ENCODE measurements at places on chromosomes 1 and 21.
A peak's percentile ranks its signal among the peaks of the same experiment; 100 is the strongest.

DNA sequence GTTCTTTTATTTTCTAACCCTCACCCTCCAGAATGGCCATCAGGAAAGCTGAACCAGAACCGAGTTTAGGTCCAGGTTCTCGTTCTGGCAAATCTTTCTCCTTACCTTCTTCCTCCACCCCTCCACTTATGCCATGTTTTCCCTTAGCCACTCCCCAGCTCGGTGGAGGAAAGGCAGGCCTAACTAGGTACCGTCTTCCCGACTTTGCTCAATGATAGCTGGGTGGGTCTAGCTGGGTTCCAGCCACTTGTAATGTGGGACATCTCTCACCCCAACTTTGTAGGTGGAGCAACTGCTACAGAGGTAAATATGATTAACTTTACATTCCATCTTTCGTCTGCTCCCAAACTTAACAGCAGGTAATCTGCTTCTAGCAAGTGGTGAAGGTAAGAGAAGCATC lies 646 bp downstream of the BNIPL start:
- DNase-seq = no peak

DNA sequence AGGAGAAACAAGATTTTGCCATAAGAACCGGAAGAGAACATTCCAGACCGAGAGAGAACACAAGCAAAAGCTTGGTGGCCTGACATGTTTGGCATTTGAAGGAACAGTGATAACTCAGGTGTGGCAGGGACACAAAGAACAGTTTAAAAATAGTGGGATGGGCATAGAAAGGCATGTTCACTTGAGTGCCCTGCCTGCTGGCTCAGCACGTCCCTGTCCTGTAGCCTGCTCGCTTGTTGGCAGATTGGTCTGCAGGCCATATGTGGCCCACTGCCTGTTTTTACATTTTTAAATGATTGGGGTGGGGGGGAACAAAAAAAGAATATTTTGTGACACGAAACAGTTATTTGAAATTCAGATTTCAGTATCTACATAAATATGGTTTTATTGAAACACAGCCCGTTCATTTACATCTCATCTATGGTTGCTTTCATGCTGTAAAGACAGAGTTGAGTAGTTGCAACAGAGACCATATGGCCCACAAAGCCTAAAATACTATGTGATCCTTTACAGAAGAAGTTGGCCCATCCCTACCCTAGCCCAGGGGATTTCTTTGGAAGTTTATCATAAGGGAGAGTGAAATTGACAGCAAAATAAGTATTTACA lies 100.7 kb downstream of the RGL1 start:
- no peak for DNase-seq

GRCh38 chr1:42003433-42003832 lies 84.7 kb upstream of the HIVEP3 start:
- DNase-seq = no peak

- DNase-seq = no peak
Observed at GRCh38 chr21:30979054-30979453, 59.2 kb downstream of the KRTAP19-8 start.

- DNase-seq = no peak
Observed at GRCh38 chr1:23370709-23371584, 1.3 kb upstream of the ZNF436 start.

- no peak for DNase-seq
Observed at GRCh38 chr1:166944186-166944967, 31.0 kb downstream of the ILDR2 start.

- no peak for DNase-seq
Observed at GRCh38 chr1:173864179-173864867, 3.5 kb downstream of the GAS5 start.

DNA sequence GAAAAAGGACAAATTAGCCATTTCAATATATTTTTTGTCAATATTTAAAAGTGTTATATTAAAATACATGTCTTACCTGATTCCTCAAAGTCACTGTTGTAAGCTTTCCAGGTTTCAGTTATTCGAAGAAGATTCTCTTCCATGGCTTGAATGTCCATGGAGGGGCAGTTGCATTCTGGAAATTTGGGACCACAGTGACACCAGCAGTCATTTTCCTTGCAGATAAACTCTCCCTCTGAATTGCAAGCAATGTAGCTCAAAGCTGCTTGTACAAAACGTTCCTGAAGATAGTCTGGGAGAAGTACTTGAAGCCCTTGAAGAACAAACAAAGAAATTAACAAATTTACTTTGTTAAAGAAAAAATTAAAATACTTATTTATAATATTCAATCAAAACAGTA lies 251.7 kb downstream of the BRINP3 start:
- no peak for DNase-seq

DNA sequence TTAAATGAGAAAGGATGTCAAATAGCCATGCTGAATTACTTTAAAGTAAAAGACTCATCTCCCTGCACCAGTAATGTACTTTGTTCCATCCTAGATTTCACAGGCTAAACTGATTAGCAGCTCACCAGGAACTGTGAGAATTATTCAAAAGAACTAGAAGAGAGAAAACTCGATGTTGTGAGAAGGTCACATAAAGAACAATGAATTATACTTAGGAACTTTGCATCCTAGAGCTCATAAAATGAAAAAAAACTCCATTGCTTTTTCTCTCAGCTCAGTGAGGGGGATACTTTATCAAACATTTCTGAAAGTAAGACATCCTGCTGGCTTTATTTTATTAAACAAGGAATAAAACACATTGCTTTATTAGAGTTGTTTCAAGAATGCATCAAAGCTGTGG lies 278.5 kb downstream of the MRPL39 start:
- DNase-seq = no peak

GRCh38 chr1:180080439-180080838 lies 74.2 kb upstream of the QSOX1 start:
- DNase-seq = no peak

DNA sequence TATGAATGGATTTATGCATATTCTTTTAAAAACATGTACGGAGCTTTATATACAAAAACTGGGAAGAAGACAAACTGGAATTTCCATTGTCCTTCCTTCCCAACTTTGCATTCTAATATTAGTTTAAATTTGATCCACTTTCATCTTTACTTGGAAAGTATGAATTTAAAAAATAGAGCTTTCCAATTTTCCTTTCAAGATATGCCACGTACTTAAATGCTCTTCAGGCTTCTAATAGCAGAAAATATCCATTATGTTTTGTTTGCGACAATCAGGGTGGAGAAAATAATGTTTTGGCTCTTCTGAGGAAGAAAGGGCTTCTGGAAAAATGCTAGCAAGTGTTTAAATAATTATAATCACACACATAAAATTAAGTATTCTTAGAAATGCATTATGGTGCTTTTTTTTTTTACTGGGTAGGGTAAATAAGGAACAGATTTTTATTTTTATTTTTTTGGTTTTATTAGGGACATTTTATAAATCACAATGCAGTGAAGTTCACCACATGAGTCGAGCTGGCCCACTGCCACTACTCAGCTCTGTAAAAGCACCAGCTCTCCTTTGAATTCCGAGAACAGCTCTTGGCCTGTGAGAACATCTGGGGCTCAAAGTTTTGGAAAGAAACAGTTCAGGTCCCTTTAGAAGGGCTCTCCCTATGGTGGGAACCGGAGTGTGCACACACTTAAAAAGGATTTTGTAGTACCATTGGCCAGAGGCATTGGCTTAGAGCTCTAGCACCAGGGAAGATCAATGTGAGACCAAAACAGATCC lies 287.4 kb upstream of the LYPLAL1 start:
- DNase-seq = no peak

DNA sequence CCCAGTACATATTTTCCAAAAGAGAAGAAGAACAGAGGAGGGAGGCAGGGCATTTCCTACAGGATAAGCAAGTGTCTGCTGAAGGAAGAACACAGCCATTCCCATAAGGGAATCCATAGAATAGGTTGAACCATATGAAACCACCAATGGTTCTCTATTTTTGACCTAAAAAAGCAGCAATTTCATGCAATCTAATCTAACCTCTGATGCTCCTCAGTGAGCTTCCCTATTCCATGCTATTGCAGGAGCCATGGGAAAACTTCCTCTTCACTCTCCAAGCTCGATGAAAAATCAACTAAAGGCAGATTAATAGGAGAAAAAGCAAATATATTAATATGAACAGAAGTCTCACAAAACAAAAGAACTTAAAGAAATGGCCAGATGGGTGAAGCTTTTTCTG lies 50.5 kb downstream of the SIPA1L2 start:
- DNase-seq = no peak

- no peak for DNase-seq
Observed at GRCh38 chr21:42302076-42302650, 13.0 kb downstream of the TFF3 start.

- no peak for DNase-seq
Observed at GRCh38 chr21:21631961-21632360, 633.8 kb downstream of the NCAM2 start.

- DNase-seq = no peak
Observed at GRCh38 chr21:33228455-33228854, 1.3 kb upstream of the IFNAR2 start.

DNA sequence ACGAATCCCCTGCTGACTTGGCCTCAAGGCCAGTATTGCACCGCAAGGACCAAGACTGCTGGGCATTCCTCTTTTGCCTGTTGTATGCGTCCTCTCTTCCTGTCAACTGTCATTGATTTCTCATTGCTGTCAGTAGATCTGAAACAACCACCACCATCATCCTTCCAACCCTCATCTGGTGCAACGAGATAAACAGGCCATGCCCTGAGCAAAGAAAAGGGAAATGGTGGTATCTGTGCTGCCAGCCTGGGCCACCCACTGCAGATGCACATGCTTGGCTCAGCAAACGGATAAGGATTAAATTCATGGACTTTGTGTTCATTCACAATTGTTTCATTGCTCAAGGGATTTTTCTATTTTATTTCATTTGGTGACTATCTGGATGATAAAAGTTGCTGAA lies 13.6 kb downstream of the OXCT2 start:
- no peak for DNase-seq

DNA sequence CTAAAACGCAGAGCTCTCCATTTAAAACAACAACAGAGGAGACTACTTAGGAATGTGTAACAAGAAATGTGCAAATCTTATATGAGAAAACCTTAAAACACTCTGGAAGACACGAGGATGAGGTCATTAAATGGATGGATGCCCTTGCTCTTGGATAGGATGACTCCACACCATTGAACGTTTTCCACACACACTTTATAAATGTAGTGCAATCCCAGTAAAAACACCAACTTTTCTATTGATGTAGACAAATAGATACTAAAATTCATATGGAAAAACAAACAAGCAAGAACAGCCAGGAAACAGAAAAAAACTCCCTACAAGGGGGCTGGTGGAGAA lies 18.4 kb upstream of the COL6A1 start:
- DNase-seq = no peak

GRCh38 chr1:233078396-233078795 lies 128.0 kb downstream of the NTPCR start:
- DNase-seq = no peak

GRCh38 chr1:41241749-41242341 lies at the start of gene SCMH1:
TSS of gene SCMH1 (minus strand) at chr1:41242306. CDS start at chr1:41186133, 56,173 bp downstream.
- DNase-seq = peak; percentile 10

- no peak for DNase-seq
Observed at GRCh38 chr1:97163591-97164275, 442.1 kb downstream of the PTBP2 start.

GRCh38 chr1:173852105-173852504 lies 15.7 kb downstream of the GAS5 start:
- no peak for DNase-seq

DNA sequence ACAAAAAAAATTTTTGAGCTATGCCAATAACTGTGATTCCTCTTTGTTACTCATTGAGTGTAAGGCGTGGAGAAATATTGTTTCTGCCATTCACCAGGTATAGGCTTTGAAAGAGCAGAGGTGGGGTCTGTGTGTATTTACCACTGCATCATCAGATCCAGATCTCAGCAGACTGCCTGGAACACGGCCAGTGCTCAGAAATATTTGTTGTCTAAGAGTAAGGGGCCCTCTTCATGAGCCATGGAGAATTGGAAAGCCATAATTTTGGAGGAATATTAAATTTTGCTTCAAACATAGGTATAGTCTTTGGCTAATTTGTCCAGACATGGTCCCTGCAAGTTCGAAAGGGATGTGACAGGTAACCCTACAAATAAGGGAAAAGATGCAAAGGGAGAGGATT lies 231.3 kb upstream of the IRF2BP2 start:
- no peak for DNase-seq

DNA sequence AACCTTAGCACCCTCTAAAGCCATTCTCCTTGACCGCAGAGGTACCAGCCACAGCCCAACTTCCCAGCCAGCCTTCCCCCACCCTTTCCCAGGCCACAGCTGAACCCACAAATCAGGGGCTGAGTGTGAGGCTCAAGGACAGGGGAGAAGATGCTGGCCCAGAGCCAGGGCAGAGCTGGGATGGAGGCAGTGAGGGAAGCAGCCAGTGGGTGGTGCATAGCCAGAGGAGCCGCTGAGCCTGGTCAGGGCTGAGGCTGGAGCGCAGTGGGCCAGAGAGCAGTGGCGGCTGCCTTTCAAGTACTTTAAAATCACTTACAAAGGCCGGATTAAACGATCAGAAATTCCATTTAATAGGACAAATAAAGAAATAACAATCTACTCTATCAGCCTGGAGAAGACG lies 36.3 kb downstream of the DMAP1 start:
- DNase-seq = no peak

DNA sequence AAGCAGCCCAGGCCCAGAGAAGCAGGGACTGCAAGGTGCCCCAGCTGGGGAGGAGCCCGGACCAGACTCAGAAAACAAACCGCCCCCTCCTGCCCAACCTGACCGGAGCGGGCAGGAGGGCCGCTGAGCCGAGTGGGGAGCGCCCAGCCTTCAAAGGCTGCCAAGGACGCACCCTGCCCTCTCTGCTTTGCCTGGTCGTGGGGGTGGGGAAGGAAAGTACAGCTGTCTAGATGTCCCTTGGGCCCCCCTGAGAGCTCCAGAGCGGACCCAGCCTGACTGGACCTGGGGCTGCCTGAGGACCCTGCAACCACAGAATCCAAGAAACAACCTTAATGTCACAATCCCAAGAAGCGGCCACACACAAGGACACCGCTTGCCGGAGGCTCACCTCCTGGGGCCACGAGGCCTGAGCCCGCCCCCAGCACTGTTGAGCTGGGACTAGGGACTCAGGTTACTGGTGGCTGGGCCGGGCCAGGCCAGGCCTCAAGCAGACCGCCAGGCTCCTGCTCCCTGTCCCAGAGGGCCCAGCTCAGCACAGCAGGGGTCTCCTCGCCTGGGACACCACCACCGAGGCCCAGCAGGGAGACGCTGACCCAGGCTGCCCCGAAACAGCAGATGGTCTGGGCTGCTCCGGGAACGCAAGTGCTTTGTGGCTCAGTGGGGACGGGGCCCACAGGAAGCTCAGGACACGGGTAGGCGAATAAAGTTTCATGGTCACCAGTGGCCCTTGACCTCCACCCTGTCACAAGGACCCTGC lies 1.4 kb downstream of the DVL1 start:
- DNase-seq = no peak

GRCh38 chr1:200907611-200908097 lies 13.0 kb downstream of the INAVA start:
- DNase-seq = no peak

- no peak for DNase-seq
Observed at GRCh38 chr21:41634858-41635257, 126.9 kb upstream of the TMPRSS2 start.

Data from bone marrow (tissue), 2 donors.